CD8-positive, alpha-beta memory T cell (primary cell): ENCODE measurements at places on chromosomes 3 and 15. TPM values are rescaled to one million over a fixed set of nuclear protein-coding genes. Genes with fewer than 3 reads are reported as not detected.

Gene ANKRD63
- total RNA-seq, result not detected

Gene KAT2B
- total RNA-seq, result 48.7 TPM

Gene NRG4
- not detected for total RNA-seq

- DNase-seq, result no peak
These were observed 31.2 kb downstream of the FOXB1 start for GRCh38 chr15:60035344-60035743.

GRCh38 chr3:86244905-86245304 lies 746.0 kb downstream of the VGLL3 start:
- DNase-seq, result no peak

DNA sequence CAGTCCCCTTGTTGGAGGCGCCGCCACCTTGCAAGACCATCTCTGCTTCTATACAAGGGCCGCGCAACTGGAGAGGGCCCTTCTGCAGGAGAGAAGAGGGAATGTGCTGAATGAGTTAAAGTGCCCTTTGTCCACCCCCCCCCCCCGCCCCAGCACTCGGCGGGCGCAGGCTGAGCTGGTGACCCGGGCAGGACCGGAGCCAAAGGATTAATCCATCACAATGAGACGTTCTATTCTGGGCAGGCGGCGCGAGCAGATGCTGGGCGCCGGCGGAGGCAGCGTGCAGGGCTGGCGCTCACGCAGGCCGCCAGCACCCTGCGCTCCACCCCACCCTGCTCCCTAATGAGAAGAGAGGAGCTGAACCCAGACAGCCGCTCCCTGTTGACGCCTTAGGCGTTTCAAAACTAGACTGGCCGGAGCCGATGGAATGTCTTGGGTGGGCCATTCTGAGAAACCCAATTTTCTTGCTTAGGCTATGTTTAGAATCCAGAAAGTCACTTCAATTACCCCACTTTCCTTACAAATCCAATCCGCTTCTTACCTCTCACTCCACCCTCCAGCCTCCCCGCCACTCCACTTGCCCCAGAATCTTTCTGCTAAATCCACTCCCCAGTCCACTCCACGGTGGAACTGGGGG lies 32.9 kb downstream of the GJD2 start:
- DNase-seq, result no peak

GRCh38 chr15:50933341-50933740 lies 24.9 kb downstream of the AP4E1 start:
- no peak for DNase-seq

GRCh38 chr3:47057212-47057671 lies 77.8 kb downstream of the NBEAL2 start:
- peak; percentile 22 for DNase-seq
